IgD-negative memory B cell (primary cell): ENCODE measurements at places on chromosomes 16 and 17. TPM values are rescaled to one million over a fixed set of nuclear protein-coding genes. Genes with fewer than 3 reads are reported as not detected.

Gene CDR2L
- not detected for polyA plus RNA-seq

Gene TPSB2
- polyA plus RNA-seq = not detected

Gene MPP3
- polyA plus RNA-seq = not detected

Gene OR2C1
- polyA plus RNA-seq = not detected

Gene CCDC92B
- polyA plus RNA-seq = not detected

Gene WNT9B
- polyA plus RNA-seq = not detected

Gene ODAD4
- 0.10 TPM for polyA plus RNA-seq

Gene BCKDK
- polyA plus RNA-seq = 38.2 TPM

Gene GAST
- not detected for polyA plus RNA-seq

Gene HBM
- polyA plus RNA-seq = not detected

Gene ADAMTS18
- not detected for polyA plus RNA-seq

Gene MYO15A
- polyA plus RNA-seq = 0.48 TPM

Gene SHISA6
- polyA plus RNA-seq = not detected

Gene TK2
- polyA plus RNA-seq = 1.6 TPM

Gene TNP2
- not detected for polyA plus RNA-seq

Gene SLC35G6
- polyA plus RNA-seq = not detected

Gene CCL13
- polyA plus RNA-seq = not detected

Gene ZNF624
- polyA plus RNA-seq = 3.9 TPM

Gene TSPAN10
- 0.36 TPM for polyA plus RNA-seq

Gene ZNF423
- polyA plus RNA-seq = not detected

Gene C17orf100
- 8.0 TPM for polyA plus RNA-seq

Gene CASKIN1
- polyA plus RNA-seq = not detected

Gene RMI2
- polyA plus RNA-seq = 13.8 TPM

Gene CBFA2T3
- 38.8 TPM for polyA plus RNA-seq

Gene NHLRC4
- 4.5 TPM for polyA plus RNA-seq

Gene PCGF2
- not detected for polyA plus RNA-seq

Gene NUDT7
- polyA plus RNA-seq = 8.8 TPM

Gene CCL11
- polyA plus RNA-seq = not detected

Gene MT1G
- polyA plus RNA-seq = not detected

Gene SPNS2
- polyA plus RNA-seq = not detected

Gene RCVRN
- polyA plus RNA-seq = not detected

Gene SNRNP25
- 39.1 TPM for polyA plus RNA-seq

Gene NTN3
- not detected for polyA plus RNA-seq

Gene PPL
- 0.55 TPM for polyA plus RNA-seq

Gene RASD1
- polyA plus RNA-seq = 0.73 TPM

Gene GUCY2D
- polyA plus RNA-seq = 0.18 TPM

Gene HOXB1
- not detected for polyA plus RNA-seq
